ENCODE measurements at places on chromosomes 11 and 22.

GRCh38 chr11:73270855-73271477 is 1.2 kb upstream of the P2RY6 start:
- DNase-seq: no peak

DNA sequence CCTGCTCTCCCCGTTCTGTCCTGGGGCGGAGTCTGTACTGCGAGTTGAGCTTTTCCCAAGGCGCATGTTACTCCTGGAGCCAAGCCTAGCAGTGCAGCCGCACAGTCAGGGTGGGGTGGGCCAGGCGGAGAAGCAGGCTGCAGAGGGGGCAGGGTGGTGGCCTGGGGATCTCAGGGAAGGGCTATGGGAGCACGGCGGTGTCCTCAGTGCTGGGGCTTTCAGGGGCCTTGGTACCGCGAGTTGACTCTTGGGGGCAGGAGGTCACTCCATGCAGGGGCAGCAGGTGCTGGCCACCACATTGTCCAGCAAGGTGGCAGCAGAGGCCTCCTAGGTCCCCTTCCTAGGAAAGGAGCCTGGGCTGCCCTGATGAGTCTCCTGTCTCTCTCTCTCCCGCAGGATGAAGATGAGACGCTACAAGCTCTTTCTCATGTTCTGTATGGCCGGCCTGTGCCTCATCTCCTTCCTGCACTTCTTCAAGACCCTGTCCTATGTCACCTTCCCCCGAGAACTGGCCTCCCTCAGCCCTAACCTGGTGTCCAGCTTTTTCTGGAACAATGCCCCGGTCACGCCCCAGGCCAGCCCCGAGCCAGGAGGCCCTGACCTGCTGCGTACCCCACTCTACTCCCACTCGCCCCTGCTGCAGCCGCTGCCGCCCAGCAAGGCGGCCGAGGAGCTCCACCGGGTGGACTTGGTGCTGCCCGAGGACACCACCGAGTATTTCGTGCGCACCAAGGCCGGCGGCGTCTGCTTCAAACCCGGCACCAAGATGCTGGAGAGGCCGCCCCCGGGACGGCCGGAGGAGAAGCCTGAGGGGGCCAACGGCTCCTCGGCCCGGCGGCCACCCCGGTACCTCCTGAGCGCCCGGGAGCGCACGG is 14.9 kb upstream of the MIEF1 start:
- DNase-seq: no peak

DNA sequence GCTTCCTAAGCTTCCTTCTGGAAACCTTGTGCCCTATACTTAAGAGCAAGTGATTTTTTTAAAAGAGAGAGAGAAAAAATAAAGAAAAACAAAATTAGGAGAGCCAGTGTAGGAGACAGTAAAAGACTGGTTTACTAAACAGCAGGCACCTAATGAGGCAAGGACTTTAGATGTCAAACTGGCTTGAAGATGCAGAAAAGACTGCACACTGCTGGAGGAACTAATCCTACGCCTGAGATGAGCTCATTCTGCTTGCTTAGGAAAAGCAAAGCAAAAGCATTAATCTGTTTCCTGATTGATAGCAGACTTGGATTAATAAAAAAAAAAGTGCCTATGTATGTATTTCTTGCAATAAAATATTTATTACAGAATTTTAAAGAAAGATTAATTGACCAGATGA is 113.6 kb upstream of the SEZ6L start:
- no peak for DNase-seq

DNA sequence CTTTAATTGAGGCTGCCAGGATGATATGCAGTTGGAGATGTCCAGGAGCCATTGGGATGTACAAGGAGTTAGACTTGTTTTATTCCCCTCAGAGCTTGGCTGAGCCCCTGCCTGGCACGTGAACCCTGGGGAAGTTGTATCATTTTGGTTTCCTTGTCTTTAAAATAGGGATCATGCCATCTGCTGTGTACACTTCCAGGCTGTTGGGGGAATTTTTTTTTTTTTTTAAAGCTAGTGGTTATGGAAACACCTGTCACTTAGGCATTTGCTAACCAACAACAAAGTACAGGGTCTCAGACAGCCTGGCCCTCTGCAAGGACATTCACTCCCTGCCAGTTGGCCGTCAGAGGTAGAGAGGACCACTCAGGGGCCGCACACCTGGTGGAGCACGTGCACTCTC is 8.5 kb upstream of the RAB1B start:
- DNase-seq: no peak

DNA sequence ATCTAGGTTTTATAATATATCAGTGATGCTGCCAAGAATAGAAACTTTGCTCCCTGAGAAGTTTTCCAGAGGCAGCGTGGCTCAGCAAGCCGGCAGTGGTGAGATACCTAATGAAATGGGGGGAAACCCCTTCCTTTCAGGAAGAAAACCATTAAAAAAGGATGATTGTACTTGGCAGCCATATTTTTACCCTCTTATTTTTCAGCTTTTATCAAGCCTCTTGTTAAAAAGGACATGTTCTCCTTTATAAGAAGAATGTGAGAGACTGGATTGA is 9.0 kb upstream of the ME3 start:
- no peak for DNase-seq

GRCh38 chr22:47067321-47067890 is 305.0 kb downstream of the TBC1D22A start:
- DNase-seq: no peak

DNA sequence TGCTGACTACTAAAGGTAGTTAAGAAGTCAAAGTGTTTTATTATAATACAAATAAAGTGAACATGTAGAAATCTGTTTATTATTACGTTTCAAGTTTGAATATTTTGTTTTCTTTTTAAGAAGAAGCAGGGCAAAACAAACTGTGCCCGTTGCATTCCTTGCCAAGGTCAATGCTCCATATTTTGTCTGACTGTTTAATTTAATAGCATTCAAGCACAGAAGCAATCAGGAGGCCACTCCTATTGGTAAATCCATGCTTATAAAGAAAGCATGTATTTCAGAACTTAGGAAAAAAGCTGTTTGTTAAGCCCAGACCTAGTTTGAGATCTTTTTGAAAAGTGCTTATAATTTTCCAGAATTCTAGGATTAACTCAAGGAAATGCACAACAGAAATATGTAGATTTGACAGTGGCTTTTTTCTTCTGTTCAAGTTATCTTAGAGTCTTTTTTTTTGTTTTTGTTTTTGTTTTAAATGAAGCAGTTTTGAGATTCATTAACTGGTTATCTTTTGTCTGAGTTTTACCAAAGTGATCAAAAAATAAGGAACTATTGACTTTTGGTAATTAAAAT is 51.7 kb downstream of the ARHGAP42 start:
- no peak for DNase-seq

DNA sequence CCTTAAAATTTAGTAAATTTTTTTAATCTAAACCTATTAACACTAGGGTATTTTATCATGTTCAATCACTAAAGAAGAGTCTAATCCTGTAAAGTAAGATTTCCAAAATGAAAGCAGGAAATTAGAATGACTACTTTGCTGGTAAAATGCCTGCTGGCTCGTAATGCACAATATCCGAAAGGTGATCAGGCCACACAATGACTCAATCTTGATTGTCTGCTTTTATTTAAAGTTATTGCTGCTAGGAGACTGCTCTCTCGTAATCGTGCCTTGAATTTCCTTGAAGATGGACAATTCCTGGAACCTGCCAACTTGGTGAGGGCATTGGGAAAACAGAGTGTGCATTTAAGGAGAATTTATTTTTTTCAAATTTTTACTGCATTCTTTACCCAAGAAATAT is 1786.5 kb upstream of the RAG2 start:
- DNase-seq: no peak

GRCh38 chr11:97738751-97739150 is 1282.0 kb upstream of the CNTN5 start:
- no peak for DNase-seq

DNA sequence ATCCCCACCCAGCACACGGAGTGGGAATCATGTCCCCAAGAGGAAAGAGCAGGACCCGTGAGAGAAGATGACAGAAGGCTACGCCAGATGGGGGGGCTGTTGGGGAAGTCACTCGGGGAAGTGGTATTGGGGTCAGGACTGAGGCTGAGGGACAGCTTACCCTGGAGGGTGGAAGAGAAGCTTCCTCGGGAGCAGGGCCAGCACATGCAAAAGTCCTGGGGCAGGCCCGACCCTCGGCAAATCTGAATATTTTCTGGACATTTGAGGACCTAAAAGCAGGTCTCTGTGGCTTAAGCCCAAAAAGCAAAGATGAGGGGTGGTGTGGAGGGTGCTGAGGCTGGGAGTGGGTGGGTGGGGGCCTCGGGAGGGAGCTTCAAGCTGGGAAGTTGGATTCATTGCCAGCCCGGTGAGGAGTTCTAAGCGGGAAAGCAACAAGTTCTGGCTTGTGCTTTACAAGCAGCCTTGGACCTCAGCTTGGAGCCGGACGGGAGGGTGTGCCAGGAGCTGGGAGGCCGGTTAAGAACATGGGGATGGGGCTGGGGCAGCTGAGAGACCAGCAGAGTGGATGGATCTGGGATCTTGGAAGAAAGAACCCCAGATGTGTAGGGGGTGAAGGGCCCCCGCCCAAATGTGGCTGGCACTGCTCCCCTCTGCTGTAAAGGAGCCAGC is 34.9 kb downstream of the GRAMD4 start:
- no peak for DNase-seq

GRCh38 chr22:50583294-50583861 is 729 bp upstream of the CHKB start:
- no peak for DNase-seq

DNA sequence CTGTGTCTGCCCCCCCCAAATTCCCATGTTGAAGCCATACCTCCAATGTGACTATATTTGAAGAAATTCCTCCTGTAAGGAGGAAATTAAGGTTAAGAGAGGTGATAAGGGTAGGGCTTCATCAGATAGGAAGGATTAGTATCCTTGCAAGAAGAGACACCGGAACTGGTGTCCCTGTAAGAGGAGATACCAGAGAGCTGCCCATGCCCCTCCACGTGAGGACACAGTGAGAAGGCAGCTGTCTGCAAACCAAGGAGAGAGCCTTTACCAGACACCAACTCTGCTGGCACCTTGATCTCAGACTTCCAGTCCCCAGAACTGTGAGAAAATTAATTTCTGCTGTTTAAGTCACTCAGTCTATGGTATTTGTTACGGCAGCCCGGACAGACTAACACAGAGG is 109.3 kb downstream of the ARFGAP2 start:
- DNase-seq: no peak

DNA sequence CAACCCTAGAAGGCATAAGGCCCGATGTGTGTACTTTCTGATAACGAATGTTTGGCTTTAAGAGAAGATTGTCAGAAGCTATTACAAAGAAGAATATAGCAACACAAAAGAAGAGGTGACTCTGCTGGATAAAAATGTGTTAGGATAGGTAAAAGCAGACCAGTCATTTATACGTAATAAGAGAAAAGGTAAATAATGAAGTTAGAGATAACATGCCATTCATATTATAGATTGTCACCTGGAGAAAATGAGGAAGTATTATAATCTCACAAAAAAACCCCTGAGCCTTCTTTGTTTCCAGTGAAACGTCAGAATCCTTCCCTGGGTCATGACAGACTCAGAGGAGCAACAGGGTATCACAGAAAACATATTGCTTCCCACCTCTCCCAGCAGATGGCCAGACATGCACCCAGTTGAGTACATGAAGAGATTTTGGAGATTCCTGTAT is 36.1 kb downstream of the PPFIA1 start:
- no peak for DNase-seq

DNA sequence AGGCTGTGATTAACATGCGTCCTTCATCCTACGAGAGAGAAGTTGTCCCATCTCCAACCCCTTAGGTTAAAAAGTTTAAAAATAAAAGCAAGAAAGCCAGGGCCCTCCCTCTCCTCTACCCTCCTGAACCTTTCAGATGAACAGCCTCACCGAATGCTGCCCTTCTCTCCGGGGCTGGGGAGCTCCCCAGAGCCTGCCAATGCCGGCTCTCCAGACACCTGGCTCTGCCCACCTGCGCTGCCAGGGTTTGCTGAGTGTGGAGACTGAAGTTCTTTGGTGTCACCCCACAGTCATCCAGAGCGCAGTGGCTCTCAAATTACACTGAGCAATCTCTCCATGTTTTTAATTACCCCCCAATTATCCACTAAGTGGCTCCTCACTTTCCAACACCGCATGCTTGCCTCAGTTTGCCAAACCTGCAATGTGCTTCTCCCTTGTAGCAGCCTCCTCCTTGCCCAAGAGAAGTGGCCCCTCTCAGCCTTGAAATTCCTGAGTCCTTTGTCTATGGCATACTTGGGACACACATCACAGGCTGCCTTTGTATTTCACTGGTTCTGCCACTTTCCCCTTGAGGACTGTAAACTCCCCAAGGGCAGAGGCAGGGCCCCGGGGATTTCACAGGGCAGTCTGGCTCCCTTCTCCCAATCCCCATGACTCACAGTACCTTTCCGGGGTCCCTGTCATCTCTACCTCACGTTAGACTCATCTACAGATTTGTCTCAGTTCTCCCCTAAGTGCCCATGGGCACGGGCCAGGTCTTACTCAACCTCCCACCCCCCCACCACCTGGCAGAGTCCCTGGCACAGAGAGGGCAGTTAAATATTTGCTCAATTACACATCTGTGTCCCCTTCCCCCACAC is 2.0 kb downstream of the MYH9 start:
- DNase-seq: peak; percentile 71

- DNase-seq: no peak
These were observed 52.3 kb downstream of the RAB38 start for GRCh38 chr11:88122956-88123355.

- DNase-seq: no peak
These were observed 12.6 kb upstream of the GDPD5 start for GRCh38 chr11:75538150-75538942.

DNA sequence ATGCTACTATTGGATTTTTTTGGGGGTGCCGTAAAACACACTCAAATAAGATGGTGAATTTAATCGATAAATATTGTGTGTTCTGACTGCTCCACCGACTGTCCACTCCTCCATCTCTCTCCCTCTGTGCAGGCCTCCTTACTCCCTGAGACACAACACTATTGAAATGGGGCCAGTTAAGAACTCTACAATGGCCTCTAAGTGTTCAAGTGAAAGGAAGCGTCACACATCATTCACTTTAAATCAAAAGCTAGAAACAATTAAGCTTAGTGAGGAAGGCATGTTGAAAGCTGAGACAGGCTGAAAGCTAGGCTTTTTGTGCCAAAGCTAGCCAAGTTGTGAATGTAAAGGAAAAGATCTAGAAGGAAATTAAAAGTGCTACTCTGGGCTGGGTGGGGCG is 156.7 kb downstream of the CTTN start:
- no peak for DNase-seq
